ENCODE measurements at places on chromosomes 6 and 20. TPM values are rescaled to one million over a fixed set of nuclear protein-coding genes. Genes with fewer than 3 reads are reported as not detected.

The MAPK13 gene
- 0.62 TPM for total RNA-seq

The NMBR gene
- not detected for total RNA-seq

The CLDN20 gene
- total RNA-seq: not detected

The MAP7 gene
- total RNA-seq: 0.52 TPM

The C6orf89 gene
- total RNA-seq: 44.8 TPM

The CST2 gene
- total RNA-seq: not detected

The PPDPF gene
- 230 TPM for total RNA-seq

The NNAT gene
- total RNA-seq: 0.19 TPM

The CST4 gene
- not detected for total RNA-seq

The BHLHE23 gene
- total RNA-seq: not detected

The VGLL2 gene
- 24.4 TPM for total RNA-seq

The GTSF1L gene
- not detected for total RNA-seq

The PRR18 gene
- total RNA-seq: not detected

The ZNF165 gene
- 0.78 TPM for total RNA-seq

The GNMT gene
- not detected for total RNA-seq

The SPATA2 gene
- total RNA-seq: 4.8 TPM

The MCCD1 gene
- not detected for total RNA-seq

The NDUFAF4 gene
- 41.4 TPM for total RNA-seq

The RGS17 gene
- total RNA-seq: 6.7 TPM

The LAMA2 gene
- 121 TPM for total RNA-seq

The SLC4A11 gene
- 12.2 TPM for total RNA-seq
